ENCODE measurements at places on chromosomes 5 and 9. TPM values are rescaled to one million over a fixed set of nuclear protein-coding genes. Genes with fewer than 3 reads are reported as not detected.

The GPR21 gene
- total RNA-seq, result 1.2 TPM

The GDF9 gene
- total RNA-seq, result 0.72 TPM

The NRG2 gene
- 0.24 TPM for total RNA-seq

The ITGA2 gene
- not detected for total RNA-seq

The GRXCR2 gene
- not detected for total RNA-seq

DNA sequence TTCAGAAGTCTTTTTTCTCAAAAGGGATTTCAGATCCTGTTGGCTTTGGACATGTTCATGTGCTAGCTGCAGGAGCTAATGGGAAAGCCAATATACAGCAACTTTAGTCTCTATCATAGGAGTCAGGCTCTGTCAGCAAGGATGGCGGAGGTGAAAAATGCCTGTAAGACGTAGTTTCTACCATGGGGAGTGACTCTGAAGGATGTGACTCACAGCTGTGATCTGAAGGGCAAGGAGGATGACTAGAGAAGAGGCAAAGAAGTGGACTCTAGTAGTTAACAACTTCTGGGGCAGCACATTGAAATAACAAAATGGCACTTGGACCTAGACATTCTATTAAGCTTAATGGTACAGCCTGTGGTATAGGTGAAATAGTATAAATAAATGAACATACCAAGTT lies 3.1 kb upstream of the NDUFS4 start:
- DNase-seq, result no peak

DNA sequence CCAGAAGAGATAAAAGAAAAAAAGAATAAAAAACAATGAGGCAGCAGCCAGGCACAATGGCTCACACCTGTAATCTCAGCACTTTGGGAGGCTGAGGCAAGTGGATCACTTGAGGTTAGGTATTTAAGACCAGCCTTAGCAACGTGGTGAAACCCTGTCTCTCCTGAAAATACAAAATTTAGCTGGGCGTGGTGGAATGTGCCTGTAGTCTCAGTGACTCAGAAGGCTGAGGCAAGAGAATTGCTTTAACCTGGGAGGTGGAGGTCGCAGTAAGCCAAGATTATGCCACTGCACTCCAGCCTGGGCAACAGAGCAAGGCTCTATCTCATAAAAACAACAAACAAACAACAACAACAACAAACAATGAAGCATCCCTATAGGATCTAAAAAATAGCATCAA lies 121.5 kb downstream of the HMHB1 start:
- no peak for DNase-seq

GRCh38 chr9:124215368-124215910 lies 42.3 kb upstream of the NEK6 start:
- DNase-seq, result no peak

- no peak for DNase-seq
These were observed 14.7 kb upstream of the FAM120A start for GRCh38 chr9:93436655-93437407.

DNA sequence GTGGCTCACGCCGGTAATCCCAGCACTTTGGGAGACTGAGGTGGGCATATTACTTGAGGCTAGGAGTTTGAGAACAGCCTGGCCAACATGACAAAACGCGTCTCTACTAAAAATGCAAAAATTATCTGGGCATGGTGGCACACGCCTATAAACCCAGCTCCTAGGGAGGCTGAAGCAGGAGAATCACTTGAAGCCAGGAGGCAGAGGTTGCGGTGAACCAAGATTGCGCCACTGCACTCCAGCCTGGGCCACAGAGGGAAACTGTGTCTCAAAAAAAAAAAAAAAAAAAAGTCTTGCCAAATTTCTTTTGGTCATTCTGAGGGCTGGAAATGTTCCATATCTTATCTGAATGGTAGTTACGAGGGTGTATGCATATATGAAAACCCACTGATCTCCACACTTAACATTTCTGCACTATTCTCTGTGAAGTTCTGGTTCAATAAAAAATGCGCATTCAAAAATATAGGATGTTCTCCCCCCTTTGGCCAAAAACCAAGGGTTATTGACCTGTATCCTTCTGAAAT lies 13.5 kb upstream of the NIPAL4 start:
- DNase-seq, result no peak

GRCh38 chr9:80030801-80031200 lies 459.0 kb downstream of the TLE4 start:
- DNase-seq, result no peak

- no peak for DNase-seq
These were observed 166.5 kb upstream of the PHYKPL start for GRCh38 chr5:178398901-178399700.

- no peak for DNase-seq
These were observed 374.1 kb upstream of the IRX4 start for GRCh38 chr5:2256691-2257280.

Data from CD8-positive, alpha-beta T cell (primary cell).